Omental fat pad (tissue), 4 donors: ENCODE measurements at places on chromosomes 3 and 15. TPM values are rescaled to one million over a fixed set of nuclear protein-coding genes. Genes with fewer than 3 reads are reported as not detected.

The DYNC1LI1 gene
- 26.1 TPM for total RNA-seq

The DUOX1 gene
- total RNA-seq: 1.4 TPM

The CCRL2 gene
- 12.6 TPM for total RNA-seq

The TLR9 gene
- not detected for total RNA-seq

The PRICKLE2 gene
- total RNA-seq: 88.4 TPM

DNA sequence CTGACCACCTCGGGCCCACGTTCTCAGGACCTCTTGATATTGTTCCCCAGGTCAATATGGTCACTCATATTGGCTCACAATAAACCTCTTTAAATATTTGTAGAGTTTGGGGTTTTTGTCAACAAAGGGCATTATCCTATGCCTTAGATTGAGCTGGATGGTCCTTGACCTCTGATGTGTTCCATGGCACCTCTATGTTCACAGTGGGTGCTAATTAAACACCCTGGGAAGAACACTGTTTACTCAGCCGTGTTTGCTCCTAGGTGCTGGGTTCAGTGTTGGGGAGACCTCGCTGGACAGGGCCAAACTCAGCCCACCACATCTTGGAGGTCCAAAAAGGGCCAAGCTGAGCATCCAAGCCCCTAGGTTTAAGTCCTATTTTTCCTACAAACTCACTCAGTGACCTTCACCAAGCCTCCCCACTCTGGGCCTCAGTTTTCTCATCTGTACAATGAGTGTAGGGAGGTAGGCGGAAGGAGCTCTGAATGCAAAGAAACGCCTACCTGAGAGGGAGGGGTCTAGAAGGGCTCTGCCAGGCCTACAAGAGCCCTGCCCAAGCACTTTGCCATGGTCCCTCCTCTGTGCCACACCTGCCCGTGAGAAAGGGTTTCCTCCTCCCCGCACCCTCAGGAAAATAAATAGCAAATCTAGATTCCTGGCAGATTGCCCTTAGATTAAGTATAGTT, 7.2 kb downstream of the FAM174B start:
- no peak for DNase-seq

GRCh38 chr3:81549831-81550230, 211.6 kb downstream of the GBE1 start:
- DNase-seq: no peak

- DNase-seq: no peak
Observed at GRCh38 chr3:6108957-6109356, 752.0 kb upstream of the GRM7 start.

DNA sequence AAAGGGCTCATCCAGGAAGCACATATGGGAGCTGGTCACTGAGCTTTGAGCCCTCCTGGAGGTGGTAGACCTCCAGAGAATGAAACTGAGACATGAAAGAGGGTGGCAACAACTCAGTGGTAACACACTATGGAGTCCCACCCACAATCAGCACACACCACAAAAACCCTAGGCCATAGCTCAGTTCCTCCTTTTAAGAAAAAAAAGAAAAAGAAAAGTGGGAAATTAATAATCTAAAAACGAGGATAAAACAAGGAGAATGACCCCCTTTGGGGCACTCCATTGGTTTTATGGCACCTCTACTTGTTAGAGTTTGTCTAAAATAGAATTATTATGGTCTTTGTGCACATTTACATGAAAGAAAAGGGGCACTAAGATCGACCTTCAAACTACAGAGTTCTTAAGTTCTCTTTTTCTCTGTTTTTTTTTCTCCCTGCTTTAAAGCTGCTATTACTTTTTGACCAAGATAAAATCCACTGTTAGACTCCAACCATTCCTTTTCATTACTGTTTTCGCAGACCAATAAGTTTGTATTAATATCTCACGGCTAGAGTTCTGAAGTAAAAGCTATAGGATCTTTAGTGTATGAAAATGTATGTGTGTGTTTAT, 40.2 kb upstream of the ZBTB20 start:
- DNase-seq: no peak

- DNase-seq: no peak
Observed at GRCh38 chr3:133835961-133836360, 30.3 kb downstream of the SRPRB start.

DNA sequence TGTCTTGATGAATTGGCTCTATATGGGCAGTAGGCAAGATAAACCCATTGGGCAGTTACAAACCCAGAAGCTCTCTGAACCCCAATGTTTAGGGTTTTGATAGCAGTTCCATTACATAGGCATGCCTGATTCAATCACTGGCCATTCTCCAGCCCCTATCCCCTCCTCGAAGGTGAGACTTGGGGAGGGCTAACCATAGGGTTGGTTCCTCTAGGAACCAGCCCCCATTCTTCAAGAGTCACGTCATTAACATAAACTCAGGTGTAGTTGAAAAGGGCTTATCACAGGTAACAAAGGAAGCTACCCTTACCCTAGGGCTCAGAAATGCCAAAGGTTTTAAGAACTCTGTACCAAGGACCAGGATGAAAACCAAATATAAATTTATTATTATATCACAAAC, 353.1 kb downstream of the ERC2 start:
- DNase-seq: no peak

DNA sequence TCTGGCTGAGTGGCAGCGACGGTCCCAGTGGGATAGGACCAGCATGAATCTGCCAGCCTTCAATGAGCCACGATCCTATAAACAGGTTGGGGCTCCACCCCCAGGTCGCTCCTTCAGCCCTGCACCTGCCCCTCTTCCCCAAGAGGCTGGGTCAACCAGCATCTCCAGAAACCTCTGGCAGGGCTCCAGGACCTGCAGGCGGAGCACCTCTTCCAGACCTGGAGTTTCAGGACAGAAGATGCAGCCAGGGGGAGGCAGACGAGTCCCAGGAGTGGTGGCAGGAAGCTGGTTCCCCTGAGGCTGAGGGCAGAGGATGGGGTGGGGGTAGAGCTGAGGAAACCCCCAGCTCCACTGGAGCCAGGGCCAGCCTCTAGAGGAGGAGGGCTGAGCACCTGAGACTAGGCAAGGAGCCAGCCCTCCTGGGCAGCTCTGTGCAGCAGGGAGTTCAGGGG, at the start of gene PLA2G4D:
Gene PLA2G4D, minus strand, starts transcription at position 51 of the 452 bp plus-strand sequence. CDS start 103 bp downstream, outside the sequence.
- no peak for DNase-seq

- no peak for DNase-seq
Observed at GRCh38 chr3:177041730-177042551, 155.3 kb downstream of the TBL1XR1 start.

DNA sequence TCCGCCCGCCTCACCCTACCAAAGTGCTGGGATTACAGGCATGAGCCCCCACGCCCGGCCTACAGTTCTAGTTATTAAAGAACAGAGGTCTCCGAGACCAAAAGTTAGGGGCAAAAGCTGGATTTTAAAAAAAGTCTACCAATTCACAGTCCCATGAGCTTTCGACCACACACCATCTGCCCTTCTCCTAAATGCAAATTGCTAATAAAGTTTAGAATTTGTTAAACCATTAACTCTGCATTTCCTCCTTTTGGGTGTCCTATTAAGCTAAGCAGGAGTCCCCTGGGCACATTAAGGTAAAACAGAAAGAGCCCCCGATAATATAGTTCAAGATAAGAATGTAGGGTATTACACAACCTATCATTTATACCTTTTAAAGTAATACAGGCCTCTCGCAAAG, 322.7 kb downstream of the FOXP1 start:
- DNase-seq: no peak

DNA sequence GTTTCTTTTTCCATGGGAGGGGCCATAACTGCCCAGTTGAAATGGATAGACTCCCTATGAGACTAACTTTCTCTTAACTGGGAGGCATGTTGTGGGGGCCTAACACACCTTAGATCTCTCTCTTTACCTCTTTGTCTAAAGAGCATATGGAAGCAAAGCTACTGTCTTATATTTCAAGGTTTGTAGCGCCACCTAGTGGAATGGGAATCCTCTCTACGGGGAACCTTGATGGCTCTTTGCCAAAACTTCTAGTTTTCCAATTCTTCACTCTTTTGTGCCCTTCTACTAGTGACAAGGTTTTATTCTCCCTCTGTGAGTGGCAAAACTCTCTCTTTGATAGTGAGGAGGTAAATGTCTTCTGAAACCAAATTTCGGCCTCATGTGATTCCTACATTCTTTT, 1030.4 kb upstream of the CADM2 start:
- DNase-seq: no peak

DNA sequence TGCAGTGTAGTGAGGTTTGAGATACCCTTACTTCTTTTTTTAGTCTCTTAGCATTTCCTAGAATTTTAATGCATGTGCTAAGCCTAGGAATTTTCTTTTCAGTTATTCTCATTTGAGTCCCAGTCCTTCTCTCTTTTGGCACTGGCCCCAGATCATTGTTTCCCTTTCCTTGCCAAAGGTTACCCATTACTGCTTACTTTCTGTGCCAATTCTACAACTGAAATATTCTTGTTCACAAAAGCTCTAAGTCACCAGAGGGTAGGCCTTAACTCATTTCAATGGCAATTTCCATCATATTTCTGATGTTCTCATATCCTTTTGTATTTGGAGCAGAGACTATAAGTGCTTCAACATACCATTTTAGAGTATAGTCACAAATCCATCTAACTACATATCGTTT, 199.6 kb upstream of the CBLB start:
- DNase-seq: no peak

DNA sequence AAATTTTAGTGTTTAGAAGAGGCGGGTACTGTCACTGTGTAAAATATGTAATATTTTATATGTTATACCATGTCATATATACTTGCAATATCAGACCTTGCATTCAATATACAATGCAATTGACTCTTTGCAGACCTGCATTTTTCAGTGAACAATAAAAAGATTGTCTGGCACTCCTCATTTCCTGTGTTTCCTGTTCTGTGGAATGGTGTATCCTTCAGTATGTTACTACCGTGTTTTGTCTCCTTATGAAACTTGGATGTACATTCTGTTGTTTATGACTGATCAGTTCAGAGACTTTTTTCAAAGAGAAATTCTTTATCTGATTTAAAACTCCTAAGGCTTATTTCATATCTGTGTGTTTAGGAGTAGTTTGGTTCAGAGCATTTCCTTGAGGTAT, 31.5 kb downstream of the APH1B start:
- DNase-seq: no peak

DNA sequence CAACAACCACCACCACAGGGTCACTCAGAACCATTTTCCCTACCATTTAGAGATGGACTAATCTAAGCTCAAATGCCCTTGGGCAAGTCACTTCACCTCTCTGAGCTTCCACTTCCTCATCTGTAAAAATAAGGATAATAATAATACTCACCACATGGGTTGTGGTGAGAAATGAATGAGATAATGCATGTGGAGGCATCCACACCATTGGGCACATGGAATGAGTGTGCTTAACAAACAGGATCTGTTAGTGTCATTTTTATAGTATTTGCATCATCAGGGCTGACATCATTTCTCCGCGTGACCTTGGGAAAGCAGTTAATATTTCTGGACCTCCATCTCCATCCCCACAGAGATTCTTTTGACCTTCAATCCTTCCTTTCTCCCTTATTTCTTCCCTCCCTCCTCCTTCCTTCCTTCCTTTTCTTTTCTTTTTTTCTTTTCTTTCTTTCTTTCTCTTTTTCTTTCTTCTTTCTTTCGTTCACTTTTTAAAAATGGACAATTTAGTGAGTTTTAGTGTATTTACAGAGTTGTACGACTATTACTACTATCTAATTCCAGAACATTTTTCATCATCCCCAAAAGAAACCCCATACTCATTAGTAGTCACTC, 7.7 kb upstream of the RFT1 start:
- no peak for DNase-seq
